Neural crest cell (in vitro differentiated cells): ENCODE measurements at places on chromosomes 6 and 20. TPM values are rescaled to one million over a fixed set of nuclear protein-coding genes. Genes with fewer than 3 reads are reported as not detected.

DNA sequence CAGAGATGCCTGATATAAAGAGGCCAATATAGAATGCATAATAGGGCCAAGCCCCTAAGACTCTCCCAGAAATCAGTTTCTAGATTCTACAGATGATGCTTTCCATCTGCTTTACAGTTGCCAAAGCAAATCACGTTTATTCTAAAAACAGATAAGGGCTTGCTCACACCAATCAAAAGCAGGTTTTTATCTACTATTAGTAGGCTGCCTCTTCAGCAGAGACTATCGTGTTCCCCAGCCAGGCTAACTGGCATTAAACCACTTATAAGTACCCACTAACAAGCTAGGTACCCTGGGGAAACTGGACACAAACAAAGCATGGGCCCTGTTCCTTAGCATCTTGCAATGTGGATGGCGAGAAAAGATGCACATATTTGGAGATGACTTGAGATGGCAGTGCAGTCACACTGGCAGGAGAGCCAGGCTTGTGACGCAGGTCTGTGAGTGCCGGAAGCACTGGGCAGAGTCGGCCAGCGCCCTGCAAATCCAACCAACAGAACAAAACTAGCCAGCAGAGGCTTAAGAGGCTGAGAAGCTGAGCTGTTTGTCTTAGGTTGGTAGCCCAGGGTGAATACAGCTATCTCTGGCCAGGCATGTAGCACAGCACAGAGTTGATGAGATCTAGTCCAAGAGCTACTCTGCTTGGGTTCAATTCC lies 73.4 kb downstream of the GFOD1 start:
- DNase-seq = no peak

DNA sequence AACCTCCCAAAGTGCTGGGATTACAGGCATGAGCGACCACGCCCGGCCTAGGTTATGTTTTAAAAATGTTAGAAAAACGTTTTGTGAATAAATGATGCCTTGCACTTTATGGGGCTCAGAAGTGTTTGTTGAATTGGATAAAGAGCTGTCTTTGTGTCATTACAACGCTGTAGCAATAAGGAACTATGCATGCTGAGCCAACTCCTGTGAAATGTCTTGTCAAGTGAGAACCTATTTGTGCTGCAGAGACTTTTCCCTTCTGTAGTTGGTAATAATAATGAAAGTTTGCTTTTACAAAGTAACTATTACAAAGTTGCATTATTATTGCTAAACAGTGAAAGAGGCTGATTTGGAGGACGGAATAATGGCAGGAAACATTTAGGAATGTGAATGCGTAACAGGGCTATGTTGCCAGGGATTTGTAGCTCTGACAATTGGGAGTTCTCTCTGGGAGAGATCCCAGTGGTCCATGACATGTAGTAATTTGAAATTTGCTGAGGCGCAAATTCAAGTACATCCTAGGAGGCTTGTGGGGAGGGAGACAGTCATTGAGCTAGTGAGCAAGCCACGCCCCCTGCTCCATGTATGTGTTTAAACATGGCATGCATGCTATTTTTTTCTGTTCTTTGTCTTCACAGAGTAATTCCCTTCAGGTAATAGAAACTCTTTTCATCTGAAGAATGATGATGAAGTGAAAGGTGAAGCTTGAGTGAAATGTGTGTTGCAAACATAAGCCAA lies 16.8 kb upstream of the BICRAL start:
- DNase-seq = no peak

GRCh38 chr6:147127587-147127986 lies 76.6 kb upstream of the STXBP5 start:
- DNase-seq = no peak

DNA sequence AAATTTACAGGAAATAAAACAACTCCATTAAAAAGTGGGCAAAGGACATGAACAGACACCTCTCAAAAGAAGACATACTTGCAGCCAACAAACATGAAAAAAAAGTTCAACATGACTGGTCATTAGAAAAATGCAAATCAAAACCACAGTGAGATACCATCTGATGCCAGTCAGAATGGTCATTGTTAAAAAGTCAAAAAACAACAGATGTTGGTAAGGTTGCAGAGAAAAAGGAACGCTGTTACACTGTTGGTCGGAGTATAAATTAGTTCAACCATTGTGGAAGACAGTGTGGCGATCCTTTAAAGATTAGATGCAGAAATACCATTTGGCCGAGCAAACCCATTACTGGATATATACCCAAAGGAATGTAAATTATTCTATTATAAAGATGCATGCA lies 858.0 kb upstream of the FLRT3 start:
- no peak for DNase-seq

DNA sequence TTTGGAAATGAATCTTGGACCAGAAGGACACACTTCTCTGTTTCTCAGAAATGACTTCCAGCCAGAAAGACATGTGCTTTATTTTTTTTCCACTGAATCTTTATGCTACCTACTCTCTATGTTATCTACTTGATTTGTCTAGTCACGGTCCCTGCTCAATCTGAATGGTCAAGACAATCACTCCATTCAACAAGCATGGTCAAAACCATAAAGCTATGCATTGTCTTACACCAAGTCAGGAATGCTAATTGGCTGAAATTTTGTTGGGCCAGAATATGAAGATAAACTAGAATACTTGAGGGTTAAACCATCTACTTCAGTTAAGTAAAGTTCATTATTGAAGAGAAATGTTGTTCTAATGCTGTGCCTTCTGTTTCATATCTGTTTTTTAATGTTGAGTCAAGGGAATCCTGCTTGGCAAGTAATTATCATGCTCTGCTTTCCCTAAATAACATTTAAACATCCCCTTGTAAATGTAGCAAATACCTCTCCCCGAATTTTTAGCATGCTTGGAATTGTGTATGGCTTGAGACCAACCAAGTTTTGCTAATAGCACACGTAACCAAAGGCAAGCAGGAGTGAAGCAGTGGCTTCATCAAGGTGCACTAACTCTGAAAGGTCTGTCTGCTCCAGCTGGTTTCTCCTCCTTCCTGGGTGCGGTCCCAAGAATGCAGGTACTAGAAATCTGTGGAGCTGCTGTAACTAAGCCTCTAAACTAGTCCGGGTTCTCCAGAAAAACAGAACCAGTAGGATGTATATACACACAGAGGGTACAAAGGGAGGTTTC lies 190.3 kb upstream of the CDYL start:
- DNase-seq = no peak

DNA sequence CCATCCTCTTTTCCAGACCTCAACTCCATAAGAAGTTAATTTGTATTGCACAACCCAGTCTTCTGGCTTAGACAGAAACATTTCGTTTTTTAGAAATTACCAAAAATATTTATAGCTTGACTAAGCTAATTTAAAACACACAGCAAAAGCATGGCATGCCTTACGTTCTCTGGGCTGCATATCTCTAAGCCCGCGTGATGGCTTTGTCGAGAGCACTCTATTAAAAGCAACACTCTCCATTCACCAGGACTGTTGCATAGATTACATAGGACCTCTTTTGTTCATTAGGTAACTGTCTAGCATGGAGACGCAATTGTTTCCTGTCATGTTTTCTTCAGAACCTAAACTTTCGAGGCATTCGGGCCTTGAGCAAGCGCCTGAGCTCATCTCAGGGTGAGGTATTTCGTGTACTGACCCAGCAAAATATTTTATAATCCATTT lies 104.5 kb downstream of the IBTK start:
- no peak for DNase-seq

- DNase-seq = no peak
Measured at GRCh38 chr6:39441986-39442385, 119.5 kb upstream of the KCNK16 start.

DNA sequence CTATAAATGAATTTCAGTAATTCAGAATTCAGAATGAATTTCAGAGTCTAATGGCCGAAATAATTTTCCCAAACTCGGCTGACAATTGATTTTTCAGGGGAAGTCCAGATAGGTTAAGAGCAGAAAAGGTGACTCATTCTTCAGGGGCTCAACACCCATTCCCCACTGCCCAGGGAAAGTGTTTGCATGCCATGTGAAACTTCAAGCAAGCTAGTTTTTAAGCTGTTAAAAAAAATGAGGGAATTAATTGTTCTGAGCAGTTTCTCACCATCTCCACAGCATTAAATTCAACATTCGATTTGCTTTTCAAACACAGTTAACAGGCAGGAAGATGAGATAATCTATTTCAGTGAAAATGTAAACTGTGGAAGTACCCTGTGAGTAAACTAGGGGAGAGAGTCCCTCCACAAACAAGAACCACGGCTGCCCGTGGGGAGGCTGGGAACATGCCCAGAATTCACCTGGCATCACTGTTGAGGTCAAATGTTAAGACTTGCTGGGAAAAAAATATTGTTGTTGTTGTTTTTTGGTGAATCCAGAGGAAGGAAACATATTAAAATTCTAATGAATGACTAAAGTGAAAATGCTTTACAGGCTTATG lies 650.8 kb upstream of the AGPAT4 start:
- DNase-seq = no peak

DNA sequence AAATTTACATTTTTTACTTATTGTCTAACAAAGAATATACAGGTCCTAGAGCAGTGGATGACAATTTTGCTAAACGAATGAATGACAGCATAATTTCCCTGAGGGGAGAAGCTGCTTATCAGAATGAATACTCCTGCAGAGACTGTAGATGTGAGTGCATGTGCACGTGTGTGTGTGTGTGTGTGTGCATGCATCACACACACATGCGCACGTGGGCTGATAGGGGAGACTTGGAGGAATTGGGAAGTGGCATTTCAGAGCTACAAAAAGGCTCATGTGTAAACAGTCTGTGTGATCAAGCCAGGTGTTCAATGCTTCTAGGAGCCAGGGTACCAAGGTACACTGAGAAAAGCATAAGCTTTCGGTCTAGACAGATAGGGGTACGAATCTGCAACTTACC lies 93.5 kb upstream of the SASH1 start:
- no peak for DNase-seq

DNA sequence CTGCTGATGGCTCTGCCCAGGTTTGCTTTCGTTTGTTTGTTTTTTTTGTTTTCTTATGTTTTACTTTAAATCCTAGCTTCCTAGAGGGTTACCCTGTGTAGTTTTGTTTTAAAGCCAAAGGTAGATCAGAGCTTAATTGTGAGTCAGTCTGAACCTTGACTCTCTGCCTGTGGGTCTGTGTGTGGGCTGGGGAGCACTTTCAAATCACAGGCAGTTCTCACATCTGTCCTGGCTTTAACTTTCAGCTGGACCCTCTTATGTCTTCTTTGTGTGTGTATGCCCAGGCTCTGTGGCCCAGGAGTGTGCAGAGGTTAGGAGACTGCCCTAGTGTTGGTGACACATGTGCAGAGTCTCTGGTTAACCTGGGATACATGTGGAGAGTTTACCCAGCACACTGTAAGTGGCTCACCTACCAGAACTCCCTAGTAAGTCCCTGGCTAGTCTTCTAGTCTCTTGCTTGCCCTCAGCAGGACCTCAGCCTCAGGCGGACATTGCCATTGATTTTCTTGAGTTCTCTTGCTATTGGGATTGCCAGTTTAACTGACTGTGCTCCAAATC lies 19.0 kb downstream of the HIVEP1 start:
- no peak for DNase-seq

DNA sequence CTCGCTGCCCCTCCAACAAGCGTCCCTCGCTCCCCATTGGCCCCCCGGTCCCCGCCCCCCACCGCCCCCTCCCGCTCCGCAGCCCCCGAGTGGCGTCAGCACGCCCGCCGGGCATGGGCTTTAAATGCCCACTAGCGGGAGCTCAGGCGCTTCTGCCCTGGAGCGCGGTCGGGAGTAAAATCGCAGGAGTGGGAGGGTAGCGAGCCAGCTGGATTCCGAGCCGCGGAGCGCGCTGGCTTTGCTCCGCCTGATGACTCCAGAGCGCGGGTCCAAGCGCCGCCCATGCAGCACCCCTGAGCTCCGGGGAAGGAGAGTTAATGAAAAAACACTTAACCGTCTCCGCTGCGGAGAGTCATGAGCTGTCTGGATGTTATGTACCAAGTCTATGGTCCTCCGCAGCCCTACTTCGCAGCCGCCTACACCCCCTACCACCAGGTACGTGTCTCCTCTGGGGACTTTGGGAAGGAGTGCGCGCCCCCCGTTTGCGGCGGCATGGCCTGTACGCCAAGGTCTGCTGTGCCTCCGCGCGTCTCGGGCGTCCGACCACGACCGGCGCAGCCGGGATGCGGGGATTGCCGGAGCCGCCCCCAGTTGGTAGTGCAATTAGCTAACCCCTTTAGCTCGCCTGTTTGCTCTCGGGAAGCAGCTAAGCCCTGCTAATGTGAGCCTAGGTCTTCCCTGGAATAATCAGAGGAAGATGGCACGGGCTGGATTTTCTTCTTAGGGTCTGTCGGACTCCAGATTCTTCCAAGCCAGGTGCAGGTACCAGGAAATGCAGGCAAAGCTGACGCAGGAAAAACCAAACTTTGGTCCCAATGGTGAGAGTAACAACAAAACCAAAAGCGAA lies at the start of gene VGLL2:
TSS of gene VGLL2 (plus strand) at position 149 of the 847 bp plus-strand sequence. CDS start at position 355, 206 bp downstream.
- peak; percentile 51 for DNase-seq

DNA sequence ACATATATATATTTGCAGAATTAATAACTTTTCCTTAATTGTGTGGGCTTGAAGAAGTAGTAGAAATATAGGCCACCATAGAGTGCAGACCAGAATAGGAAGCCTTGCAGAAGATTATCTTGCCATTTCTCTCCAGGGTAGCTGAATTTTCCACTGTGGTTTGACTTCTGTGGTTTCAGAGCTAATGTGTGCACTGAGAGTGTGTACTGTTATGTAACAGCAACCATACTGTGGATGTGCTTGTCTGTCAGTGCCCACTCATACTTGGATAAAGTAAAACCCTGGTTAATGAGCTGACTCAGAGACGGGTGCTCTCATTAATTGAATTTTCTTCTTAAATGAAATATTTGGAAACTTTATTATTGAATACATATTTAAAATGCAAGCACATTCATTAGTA lies 57.2 kb downstream of the CEP43 start:
- no peak for DNase-seq

GRCh38 chr20:9140162-9140760 lies 71.4 kb downstream of the PLCB4 start:
- no peak for DNase-seq

- DNase-seq = no peak
Measured at GRCh38 chr20:1415667-1416468, 23.0 kb upstream of the FKBP1A start.

- DNase-seq = no peak
Measured at GRCh38 chr6:71459162-71459561, 170.6 kb downstream of the OGFRL1 start.

GRCh38 chr6:36986704-36987047 lies 680 bp upstream of the MTCH1 start:
- no peak for DNase-seq

DNA sequence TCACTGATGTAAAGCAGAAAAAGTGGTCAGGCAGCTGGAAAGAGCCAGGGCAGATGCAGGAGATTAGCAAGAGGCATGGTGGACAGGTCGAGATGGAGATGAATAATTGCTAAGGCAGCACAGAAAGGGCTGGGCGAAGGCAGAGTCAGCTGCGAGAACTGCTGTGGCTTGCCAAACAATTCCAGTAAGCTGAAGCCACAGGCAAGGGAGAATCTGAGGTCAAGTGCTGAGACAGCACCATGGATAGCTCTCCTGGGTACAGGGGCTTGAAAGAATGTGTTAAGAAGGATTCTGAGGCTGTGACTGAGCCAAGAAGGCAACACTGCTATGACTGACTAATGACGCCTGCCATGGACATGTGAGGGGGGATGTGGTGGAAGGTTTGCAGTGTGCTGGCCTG lies 220.8 kb upstream of the FOXA2 start:
- no peak for DNase-seq

- DNase-seq = no peak
Measured at GRCh38 chr20:62730481-62730880, 21.8 kb downstream of the NTSR1 start.

- no peak for DNase-seq
Measured at GRCh38 chr20:57047281-57048026, 219.0 kb downstream of the BMP7 start.

- no peak for DNase-seq
Measured at GRCh38 chr20:12700701-12701100, 308.1 kb upstream of the SPTLC3 start.

The GATA5 gene
- 0.14 TPM in 1 of 2 replicates, not detected in the other for total RNA-seq

The RAD21L1 gene
- total RNA-seq = not detected in 2 replicates

The UBE2C gene
- total RNA-seq = 202 and 212 TPM in 2 replicates

The MAS1 gene
- not detected in 2 replicates for total RNA-seq
